ENCODE measurements at places on chromosomes 3 and 15. TPM values are rescaled to one million over a fixed set of nuclear protein-coding genes. Genes with fewer than 3 reads are reported as not detected.

The ITGB5 gene
- total RNA-seq, result 304 TPM

DNA sequence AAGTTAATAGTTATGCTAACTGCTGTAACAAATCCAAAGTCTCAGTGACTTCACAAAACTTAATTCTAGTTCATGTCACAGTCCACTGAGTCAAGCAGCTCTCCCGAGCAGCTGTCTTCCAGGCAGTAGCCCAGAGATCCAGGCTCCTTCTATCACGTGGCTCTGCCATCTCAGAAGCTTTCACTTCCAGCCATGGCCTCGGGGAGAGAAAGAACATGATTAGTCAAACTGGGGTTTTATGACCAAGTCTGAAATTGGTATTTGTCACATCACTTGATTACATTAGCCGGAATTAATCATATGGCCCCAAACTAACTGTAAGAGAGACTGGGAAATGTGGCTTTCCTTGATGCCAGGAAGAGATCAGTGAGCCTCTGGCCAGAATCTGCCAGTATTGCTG is 70.2 kb upstream of the DGKG start:
- peak; percentile 94 for DNase-seq

The STOML1 gene
- 23.2 TPM for total RNA-seq

DNA sequence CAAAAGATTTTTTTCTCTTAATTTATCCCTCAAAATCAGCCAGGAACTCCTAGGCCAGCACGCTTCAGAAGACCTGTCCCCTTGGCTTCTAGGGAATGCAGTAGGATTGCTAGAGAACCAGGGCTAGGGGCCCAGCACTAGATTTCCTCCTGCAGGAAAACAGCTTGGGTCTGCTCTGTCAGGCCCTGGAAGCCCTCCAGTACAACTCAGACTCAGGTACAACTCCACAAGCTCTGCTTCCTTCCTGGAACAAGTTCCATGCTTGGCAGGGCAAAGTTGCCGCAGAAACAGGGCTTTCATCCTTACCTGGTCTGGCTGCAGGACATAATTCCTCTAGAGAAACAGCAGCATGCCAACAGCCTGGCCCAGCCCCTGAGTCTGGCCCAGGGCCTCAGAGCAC is 96.1 kb upstream of the CTNNB1 start:
- DNase-seq, result no peak

DNA sequence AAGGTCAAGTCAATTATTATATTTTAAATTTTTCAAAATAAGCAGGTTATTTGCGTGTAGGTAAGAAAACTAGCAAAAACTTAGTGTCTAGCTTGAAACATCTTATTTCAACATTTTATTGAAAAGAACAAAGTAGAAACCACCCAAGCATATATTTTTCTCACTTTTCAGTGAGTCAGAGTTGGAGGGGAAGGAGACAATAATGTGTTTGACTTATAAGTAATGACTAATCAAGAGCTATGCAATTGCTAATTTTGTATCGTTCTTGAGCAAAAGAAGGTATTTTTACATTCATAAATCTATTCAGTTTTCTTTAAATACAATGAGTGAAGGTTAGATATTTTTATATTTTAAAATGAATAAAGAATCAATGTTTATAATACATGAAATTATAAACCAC is 54.4 kb upstream of the P2RY1 start:
- peak; percentile 60 for DNase-seq

The NLGN1 gene
- total RNA-seq, result 20.4 TPM

The TMEM108 gene
- 0.25 TPM for total RNA-seq

GRCh38 chr15:77530576-77530975 is 102.1 kb downstream of the LINGO1 start:
- DNase-seq, result peak; percentile 32

GRCh38 chr15:74776821-74777768 is 4.8 kb upstream of the CSK start:
- no peak for DNase-seq

DNA sequence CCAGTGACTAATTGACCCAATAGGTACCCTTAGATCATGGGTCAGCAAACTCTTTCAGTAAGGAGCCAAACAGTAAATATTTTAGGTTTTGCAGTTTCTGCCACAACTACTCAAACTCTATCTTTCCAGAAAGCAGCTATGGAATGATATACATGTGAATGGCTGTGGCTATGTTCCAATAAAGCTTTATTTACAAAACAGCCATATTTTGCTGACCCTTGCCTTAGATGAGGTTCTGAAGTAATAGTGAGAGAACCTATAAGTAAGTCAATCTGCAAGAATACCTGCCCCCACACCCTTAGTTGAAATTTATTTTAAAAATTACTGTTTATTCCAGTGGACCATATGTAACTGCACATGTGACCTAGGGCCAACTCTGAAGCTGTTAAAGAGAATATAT is 134.0 kb downstream of the CMSS1 start:
- no peak for DNase-seq

The SCAMP2 gene
- 19.4 TPM for total RNA-seq

- DNase-seq, result peak; percentile 42
Measured at GRCh38 chr3:73036694-73037591, 24.5 kb upstream of the EBLN2 start.

DNA sequence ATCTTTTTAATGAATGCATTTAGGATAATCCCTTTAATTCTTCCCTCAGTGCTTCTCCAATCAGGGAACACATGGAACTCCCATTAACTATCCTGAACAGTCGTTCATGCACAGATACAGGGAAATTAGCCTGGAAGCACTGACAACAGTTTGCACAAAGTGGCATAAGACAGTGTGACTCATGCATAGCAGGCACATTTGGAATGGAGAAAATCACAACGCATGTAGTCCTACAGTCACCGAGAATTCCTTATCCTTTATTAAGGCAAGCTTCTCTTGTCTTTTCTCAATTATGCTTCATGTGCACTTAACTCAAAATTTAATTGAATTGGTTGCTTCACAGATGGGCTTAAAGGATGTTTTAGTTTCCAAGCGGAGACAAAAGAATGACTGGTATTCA is 155.0 kb upstream of the CRBN start:
- no peak for DNase-seq

- peak; percentile 81 for DNase-seq
Measured at GRCh38 chr3:49133226-49133951, 539 bp upstream of the LAMB2 start.

GRCh38 chr3:143529018-143529478 is 319.2 kb downstream of the SLC9A9 start:
- DNase-seq, result peak; percentile 27

GRCh38 chr15:56469483-56469882 is 4.5 kb upstream of the MNS1 start:
- no peak for DNase-seq

The RBP2 gene
- total RNA-seq, result not detected

DNA sequence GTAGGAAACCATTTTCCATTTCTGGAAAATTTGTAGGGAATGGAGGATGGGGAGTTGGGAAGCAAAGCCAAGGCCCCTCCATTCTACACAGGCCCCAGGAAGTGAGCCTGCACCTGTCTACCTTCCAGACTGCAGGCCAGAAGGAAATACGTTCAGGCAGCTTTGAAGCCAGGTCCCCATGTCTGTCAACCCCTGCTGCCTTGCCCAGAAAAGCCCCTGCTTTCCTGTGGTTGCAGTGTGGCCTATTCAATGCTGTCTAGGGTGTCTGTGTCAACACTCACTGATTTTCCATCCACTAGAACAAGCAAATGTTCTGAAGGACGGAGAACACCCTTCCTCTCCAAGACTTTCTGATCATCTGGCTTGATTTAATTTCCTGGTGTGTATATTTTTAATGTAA is 281.9 kb downstream of the TLE3 start:
- no peak for DNase-seq

GRCh38 chr3:122800031-122800430 is 5.2 kb downstream of the SLC49A4 start:
- DNase-seq, result no peak

DNA sequence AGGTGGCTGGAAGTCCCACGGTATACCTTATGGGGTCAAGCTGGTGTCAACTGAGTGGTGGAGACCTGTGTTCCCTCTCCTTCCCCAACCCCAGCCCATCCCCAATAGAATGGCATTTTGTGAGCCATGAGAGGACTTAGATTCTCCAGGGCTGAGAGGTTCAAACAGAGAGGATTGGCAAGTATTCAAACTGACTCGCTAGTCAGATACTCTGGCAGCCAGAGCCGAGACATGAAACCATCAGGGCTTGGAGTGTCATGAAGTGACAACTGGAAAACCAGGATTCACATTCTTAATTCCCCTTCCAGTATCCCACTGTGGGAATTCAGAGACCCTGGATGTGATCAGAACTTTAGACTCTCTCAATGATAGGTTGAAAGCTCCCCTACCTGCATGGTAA is 159.4 kb upstream of the SNTN start:
- no peak for DNase-seq

DNA sequence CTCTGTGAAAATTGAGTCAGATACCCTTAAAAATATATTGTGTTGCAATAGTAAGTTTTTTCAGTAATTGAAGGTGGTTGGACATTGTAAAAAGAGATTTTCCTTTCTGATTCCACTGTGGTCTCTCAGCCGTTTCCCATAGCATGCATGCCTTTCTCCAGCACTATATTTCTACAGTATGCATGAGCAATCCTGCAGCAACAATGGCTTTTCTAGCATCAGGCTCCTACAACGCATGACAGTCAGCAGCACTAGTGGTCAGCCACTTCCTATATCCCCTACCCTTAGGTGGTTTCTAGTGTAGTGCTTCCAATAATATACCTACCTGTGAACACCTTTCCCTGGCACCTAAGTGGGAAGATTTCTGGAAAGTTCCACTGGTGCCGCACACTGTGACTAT is 55.4 kb upstream of the SNRPN start:
- DNase-seq, result no peak

The TIPARP gene
- total RNA-seq, result 90.6 TPM

DNA sequence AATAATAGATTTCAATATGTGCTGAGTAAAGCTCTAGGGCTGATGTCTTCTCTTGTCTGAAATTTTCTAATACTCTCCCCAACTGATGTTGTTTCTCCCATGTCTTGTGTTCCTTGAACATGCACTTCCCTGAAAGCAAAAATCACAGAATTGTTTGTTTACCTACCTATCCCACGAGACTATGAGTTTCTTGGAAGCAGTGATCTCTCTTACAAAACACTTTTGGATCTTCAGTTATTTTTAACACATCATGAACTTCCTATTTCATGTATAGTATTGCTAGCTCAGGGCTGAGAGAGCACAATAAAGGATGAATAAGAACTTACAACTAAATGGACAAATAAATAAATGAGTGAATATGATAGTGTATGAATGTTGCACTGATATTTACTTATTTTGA is 365.0 kb downstream of the ROBO2 start:
- DNase-seq, result no peak

GRCh38 chr3:18228060-18228459 is 197.1 kb downstream of the SATB1 start:
- DNase-seq, result no peak

The CYFIP1 gene
- total RNA-seq, result 171 TPM

All from renal cortical epithelial cell (primary cell).